T-cell (primary cell): ENCODE measurements at places on chromosomes 16 and 17.

- DNase-seq = no peak
These were observed 6.5 kb downstream of the ZZEF1 start for GRCh38 chr17:4136373-4136772.

DNA sequence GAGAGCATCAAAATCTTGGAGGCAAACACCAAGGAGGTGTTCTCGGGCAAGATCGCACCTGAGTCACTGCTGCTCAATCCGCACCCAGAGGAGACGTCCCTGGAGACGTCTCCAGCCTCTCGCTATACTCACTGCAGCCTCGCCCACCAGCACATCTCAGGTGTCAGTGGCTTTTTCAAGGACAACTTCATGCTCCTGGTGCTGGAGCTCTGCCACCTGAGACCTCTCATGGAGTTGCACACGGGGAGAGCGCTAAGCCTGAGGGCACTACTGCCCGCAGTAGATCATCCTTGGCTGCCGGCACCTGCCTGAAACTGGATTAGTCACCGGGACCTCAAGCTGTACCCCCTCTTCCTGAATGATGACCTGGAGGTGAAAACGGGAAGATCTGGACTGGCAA, 2.6 kb upstream of the MBTPS1 start:
- no peak for DNase-seq

- DNase-seq = no peak
These were observed 176.9 kb upstream of the GSE1 start for GRCh38 chr16:85436207-85436606.

GRCh38 chr16:89368604-89369249, 121.6 kb downstream of the ANKRD11 start:
- DNase-seq = no peak

- DNase-seq = no peak
These were observed 6.8 kb upstream of the RNF112 start for GRCh38 chr17:19404264-19404663.

GRCh38 chr17:62075308-62075815, 10.3 kb upstream of the MED13 start:
- DNase-seq = no peak

DNA sequence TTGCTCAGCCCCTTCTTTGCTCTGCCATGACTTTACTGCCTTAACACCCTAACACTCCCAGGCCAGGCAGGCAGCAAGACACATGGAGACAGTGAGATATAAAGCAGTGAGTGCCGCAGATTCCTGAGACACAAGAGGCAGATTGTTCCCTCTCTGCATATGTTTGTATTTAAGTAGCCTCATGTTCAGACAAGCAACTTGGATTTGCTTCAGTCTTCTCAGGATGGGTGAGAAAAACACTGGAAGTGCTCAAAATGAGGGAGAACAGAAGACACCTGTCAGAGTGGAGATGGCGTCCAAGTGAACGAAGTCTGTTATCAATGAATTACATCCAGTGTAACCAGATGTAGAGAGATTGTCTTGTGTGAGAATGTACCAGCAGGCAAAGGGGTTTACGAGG, 86.8 kb downstream of the CES1 start:
- DNase-seq = no peak

DNA sequence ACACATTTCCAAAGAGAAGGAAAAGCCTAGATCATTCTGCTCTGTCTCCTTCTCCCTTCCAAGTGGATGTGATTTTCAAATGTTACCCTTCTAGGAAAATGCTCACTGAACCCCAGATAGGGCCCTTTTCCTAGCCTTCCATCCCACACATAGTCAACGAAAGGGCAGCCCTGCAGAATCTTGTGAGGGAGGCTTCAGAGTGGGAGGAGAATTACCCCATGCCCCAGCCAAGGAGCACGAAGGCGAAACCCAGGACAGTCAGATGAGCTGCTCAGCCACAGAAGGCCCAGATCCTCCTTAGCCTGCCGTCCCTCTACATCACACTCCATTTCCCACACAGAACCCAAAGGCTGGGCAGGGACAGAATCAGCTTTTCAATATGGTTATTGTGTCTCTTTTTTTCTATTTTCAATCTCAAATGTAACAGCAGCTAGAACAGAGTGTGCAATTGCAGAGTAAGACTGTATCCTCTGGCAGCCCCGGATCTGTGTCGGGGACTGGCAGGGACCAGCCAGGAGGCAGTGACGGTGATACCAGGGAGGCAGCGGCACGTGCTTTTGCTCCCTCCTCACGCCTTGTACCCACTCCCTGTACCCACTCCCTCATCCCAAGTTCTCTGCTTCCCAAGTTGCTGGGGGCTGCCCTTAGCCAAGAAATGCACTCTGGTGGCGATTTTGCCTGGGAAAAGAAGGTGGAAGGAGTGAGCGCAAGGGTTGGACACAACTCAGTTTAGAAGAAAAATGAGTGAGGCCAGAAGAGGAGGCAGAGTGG, 3.7 kb upstream of the SDK2 start:
- no peak for DNase-seq

DNA sequence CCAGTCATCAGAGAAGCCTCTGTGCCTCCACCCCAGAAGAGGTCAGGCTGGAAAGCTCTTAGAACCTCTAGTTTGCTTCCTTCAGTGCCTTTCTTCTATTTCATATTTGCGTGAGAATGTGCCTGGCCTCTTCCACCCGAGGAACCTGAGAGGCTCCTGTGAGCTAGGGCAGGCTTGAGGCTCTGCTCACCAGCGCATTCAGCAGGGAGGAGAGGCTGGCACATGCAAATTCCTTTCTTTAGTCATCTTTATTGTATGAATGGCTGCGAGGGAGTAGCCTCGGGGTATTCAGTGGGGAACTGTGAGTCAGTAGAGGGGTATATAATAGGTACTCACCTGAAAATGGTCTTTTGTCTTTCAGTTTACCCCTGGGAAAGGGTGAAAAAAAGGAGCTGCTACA, 268.3 kb downstream of the ABCC12 start:
- no peak for DNase-seq

DNA sequence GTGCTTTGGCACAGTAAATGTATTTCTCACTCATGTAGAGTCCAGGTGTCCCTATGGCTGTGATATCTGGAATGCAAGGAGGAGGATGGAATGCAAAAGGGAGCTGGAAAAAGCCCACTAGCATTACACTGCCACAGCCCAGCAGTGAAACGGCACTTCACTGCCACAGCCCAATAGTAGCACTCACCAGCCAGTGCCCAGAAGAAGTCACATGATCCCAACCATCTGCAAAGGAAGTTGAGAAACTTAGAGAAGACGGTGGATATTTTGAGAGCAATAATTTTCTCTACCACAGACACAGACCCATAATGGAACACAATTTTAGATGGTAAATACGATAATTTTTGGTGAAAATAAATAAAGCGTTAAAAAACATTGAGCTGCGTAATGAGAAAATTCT, 51.8 kb downstream of the C16orf82 start:
- no peak for DNase-seq

DNA sequence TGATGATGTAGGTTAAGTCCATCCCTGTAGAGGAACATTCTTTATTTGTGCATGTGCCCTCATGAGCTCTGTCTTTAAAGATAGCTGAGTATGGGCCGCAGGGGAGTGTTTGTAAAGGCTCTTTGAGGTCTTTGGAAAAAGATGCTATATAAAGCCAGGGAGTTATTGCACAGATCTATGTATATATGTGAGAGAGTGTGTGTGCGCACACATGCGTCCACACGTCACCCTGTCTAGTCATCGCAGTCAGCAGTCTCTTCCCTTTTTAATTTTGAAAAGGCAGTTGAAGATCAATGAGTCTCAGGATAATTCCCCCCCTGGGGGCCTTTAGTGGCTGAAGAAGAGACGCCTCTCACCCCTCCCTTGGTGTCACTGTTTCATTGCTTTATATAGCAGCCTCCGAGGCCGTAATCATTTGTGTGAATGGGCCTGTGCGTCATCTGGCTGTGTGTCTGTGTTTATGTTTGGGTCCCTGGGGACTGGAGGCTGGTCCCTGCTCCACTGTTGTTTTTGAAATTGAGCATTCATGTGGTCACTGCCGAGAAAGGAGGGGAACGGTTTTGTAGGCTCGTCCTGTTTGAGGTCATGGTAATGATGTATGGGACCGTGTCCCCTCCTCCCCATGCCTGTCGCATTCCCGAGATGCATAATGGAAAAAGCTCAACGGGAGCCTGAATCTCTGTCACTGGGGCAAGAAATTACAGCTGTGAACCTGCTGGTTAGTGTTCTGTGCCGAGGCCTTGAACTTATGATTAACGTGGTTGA, 143.9 kb downstream of the SNX29 start:
- DNase-seq = no peak

DNA sequence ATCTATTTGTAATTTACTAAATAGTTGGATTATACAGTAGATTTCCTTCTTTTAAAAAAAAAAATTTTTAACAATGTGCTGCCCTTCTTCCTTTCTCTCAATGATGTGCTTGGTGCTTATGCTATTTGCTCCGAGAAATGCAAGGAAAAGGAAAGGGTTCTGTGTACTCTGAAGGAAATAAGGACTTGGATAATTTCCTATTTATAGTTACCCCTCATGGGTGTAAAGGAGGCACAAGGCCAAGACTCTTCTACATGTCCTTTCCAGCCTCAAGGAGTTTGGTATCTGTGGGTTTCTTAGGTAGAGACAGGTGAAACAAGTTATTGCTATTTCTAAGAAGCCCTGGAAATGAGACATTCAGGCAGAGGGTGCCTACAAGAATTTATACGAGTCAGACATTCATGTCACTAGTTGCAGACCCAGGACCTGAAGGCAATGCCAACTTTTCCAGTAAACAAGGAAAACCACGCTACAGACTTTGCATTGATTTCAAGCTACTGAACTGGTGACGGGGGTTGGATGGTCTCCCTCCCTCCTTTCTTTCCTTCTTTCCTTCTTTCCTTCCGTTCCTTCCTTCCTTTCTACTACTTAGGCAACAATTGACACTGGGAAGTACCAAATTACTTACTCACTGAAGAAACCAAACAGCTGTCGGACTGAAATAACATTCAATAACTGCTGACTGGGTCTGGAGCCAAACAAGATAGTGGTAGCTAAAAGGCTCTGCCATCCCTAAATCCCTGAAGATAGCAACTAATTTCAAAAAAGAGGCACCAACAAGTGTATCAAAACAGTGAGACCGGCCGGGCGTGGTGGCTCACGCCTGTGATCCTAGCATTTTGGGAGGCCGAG, 33.8 kb upstream of the GHDC start:
- no peak for DNase-seq

- DNase-seq = no peak
These were observed 9.3 kb downstream of the FAM83G start for GRCh38 chr17:18995220-18995619.

DNA sequence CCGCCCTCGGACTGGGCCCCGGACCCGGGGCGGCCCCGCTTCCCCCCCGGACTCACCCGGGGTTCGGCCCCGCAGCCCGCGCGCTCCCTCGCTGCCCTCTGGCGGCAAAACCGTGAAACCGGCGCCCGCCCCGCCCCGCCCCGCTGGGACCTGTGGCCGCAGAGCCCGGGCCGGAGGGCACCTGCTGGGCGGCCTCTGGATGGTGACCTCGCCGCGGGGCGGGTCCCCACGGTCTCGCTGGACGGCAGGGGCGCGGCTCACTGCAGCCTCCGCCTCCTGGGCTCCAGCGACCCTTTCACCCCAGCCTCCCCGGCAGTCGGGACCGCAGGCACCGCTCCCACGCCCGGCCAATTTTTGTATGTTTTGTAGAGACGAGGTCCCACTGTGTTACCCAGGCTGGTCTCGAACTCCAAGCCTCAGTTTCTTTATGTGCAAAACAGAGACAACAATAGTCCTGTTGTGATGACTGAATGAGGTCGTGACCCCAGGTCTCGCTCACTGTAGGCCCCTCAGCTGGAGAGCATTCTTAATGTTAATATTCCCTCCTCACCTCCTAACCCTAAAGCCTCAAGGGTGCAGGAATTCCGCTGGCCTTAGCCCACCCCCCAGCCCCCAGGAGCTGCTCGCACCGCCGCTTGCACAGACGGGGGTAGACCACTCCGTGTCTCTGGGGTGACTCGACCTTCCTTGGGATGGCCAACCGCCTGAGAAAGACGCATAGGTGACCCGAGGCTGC, 33.7 kb upstream of the RPH3AL start:
- peak; percentile 33 for DNase-seq
